ENCODE measurements at places on chromosomes 3 and 15. TPM values are rescaled to one million over a fixed set of nuclear protein-coding genes. Genes with fewer than 3 reads are reported as not detected.

DNA sequence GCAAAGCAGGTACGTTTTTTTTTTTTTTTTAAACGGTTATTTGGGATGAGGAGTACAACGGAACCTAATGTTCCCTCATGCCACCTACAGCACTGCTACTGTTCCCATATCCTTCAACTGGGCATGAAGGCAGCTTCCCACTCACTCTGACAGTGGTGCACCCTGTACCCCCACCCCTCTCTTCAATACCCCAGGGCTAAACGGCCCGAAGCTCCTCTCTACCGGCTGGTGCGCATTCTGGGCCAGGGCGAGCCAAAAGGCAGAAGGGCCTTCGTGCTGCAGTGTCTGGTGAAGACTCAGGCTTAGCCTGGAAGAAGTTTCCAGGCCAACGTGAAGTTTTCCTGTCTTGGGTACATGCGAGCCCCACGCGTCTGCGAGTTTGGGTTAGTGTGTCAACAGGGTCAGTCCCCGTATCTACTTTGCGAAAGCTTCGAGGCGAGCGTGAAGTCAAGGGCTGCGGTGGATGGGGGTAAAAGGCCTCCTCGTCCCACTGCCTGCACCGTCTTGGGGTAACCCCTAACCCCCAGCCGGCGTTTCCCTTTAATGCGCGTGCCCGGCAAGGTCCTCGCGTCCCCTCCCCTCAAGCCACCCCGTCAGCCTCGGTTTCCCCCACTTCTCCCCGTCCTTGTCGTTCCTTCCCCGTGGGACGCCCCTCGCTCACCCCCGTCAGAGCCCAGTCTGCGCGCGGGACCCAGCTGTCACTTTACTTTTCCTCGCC lies 765 bp upstream of the UBE2E2 start:
- H3K27ac ChIP-seq, result peak overlapping the region; percentile 79
- H3K36me3 ChIP-seq, result no peaks in the 10 kb centered on the region
- H3K4me1 ChIP-seq, result peaks cover 3% of the 10 kb centered on the region
- H3K27me3 ChIP-seq, result no peaks in the 10 kb centered on the region
- H3K4me3 ChIP-seq, result peak overlapping the region; percentile 87
- no peak for DNase-seq

GRCh38 chr3:11626084-11626463 lies 17.6 kb downstream of the VGLL4 start:
- H3K4me3 ChIP-seq, result no peak overlapping the region
- no peaks in the 10 kb centered on the region for H3K27me3 ChIP-seq
- no peaks in the 10 kb centered on the region for H3K36me3 ChIP-seq
- DNase-seq, result no peak

The ENTPD3 gene
- total RNA-seq, result 9.7 TPM

- H3K36me3 ChIP-seq, result no peaks in the 10 kb centered on the region
- H3K4me3 ChIP-seq, result no peak overlapping the region
These were observed 1.6 kb downstream of the SPATA16 start for GRCh38 chr3:173139420-173139819.

The ATP13A5 gene
- total RNA-seq, result 0.85 TPM

DNA sequence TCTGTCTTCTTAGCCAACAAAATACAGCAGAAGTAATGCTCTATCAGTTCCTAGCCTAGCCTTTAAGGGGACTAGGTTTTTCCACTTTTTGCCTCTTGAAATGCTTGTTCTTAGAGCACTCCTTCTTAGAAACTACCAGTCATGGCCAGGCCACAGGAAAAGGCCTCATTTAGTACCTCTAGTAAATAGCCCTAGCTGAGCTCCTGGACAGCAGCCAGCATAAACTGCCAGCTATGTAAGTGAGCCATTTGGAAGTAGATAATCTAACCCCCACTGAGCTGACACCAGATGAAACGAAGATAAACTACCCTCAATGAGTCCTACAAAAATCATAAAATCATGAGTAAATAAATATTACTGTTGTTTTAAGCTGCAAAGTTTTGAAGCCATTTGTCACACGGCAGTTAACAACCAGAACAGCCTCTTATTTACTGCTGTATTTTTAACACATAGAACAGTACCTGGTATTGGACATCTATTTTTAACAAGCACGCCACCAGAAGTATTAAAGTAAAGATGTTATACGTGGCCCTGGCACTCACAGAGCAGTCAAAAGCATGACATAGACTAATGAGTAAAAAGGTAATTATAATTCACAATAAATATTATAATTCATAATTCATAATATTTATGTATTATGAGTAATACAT lies 12.0 kb downstream of the TBC1D5 start:
- H3K27ac ChIP-seq, result no peak overlapping the region
- H3K4me1 ChIP-seq, result no peaks in the 10 kb centered on the region
- no peaks in the 10 kb centered on the region for H3K36me3 ChIP-seq

DNA sequence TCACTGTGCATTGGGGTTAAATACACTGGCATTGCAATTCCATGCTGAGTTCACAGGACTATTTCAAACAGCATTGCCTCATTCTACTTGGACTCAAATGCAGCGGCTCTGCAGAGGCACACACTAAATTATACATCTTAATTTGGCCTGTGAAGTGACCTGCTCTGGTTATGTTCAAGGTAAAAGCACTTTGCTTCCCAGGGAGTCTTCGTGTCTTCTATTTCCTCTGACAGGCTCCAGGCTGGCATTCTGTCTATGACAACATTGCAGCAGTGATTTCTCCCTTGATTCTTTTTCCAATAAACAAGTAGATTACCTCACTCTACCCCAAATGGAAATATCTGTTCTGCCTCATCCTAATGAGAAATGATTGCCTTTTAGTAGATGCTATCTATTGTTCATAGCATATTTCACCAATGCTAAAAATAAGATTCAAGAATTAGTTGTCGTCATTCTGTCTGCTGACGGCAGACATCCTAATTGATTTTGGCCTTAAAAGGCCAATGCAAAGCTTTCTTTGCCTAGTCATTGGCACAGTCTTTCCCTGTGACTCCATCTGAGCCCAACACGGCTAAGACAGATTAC lies 33.8 kb downstream of the FMN1 start:
- H3K4me3 ChIP-seq, result no peak overlapping the region
- peaks cover 5% of the 10 kb centered on the region for H3K4me1 ChIP-seq
- DNase-seq, result no peak
- no peaks in the 10 kb centered on the region for H3K36me3 ChIP-seq
- H3K27ac ChIP-seq, result no peak overlapping the region

DNA sequence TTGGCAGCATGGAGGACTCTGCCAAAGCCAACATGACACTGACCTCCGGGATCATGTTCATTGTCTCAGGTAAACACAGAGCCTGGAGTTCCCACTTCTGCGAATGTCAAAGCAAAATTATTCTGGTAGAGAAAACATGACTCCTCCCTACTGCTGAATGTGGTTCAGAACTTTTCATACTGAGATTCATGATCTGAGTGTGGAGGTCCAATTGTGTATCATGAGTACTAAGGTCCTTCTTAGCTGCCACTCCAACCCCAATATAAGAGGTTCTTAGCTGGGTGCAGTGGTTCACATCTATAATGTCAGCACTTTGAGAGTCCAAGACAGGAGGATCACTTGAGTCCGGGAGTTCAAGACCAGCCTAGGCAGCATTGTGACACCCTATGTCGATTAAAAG lies 13.8 kb downstream of the CLDN18 start:
- DNase-seq, result no peak
- H3K27ac ChIP-seq, result no peak overlapping the region
- H3K27me3 ChIP-seq, result no peaks in the 10 kb centered on the region
- no peaks in the 10 kb centered on the region for H3K4me1 ChIP-seq
- no peak overlapping the region for H3K4me3 ChIP-seq

GRCh38 chr3:190591080-190591479 lies 77.2 kb downstream of the IL1RAP start:
- H3K4me1 ChIP-seq, result peaks cover 5% of the 10 kb centered on the region
- no peak for DNase-seq
- no peaks in the 10 kb centered on the region for H3K27me3 ChIP-seq

DNA sequence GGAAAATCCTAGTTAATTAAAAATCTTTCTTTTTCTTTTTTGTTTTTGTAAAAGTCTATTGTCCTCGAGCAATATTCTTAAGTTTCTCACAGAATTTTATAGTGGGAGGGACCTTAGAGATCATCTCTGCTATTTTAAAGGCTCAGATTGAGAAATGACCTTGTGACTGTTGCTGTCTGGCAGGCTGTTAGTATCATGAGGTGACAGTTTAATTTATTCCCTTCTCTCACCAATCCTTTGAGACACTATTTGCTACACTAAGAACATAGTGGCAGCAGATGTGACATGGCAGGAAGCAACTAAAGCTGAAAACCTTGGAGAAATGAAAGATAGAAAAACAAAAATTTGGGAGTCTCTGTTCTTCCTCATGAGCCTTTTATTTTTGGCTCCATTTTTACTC lies 24.9 kb downstream of the APPL1 start:
- no peak for DNase-seq
- H3K27ac ChIP-seq, result no peak overlapping the region
- H3K4me1 ChIP-seq, result no peaks in the 10 kb centered on the region
- H3K36me3 ChIP-seq, result peaks cover 85% of the 10 kb centered on the region

DNA sequence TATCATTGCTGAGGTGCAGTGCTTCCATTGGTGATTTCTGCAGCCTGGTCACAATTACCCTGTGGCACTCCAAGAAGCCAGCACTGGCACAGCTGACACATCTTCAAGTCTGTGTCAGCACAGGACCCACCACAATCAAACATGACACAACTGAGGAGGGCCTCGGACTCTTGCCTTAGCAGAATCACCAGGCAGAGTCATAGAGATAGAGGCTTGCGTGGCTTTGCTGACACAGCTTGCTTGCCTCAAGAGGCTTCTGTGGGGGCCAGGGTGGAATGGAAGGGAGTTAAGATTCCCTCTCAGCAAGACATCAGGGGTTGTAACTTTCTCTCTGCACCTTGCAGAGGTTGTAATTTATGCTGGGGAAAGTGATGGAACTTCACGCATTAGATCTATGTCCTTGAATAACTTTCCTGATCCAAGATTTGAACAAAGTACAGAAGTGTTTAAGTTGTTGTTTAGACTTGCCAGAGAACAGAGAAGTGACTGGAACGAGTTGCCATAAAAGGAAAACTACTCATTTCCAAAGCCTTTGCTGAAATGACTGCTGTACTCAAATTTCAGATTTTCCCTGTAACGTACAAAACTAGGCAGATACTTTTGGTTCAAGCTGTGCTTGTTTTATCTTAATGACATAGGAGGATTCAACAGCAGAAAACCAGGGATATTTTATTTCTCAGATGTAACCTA lies 170.7 kb downstream of the DIPK2A start:
- no peak overlapping the region for H3K4me3 ChIP-seq
- H3K4me1 ChIP-seq, result peaks cover 3% of the 10 kb centered on the region
- no peaks in the 10 kb centered on the region for H3K27me3 ChIP-seq
- no peak overlapping the region for H3K27ac ChIP-seq
- no peak for DNase-seq

GRCh38 chr3:10506696-10507095 lies 1.3 kb upstream of the ATP2B2 start:
- no peaks in the 10 kb centered on the region for H3K36me3 ChIP-seq
- H3K4me3 ChIP-seq, result no peak overlapping the region
- no peak overlapping the region for H3K27ac ChIP-seq
- H3K27me3 ChIP-seq, result no peaks in the 10 kb centered on the region
- peaks cover 7% of the 10 kb centered on the region for H3K4me1 ChIP-seq

DNA sequence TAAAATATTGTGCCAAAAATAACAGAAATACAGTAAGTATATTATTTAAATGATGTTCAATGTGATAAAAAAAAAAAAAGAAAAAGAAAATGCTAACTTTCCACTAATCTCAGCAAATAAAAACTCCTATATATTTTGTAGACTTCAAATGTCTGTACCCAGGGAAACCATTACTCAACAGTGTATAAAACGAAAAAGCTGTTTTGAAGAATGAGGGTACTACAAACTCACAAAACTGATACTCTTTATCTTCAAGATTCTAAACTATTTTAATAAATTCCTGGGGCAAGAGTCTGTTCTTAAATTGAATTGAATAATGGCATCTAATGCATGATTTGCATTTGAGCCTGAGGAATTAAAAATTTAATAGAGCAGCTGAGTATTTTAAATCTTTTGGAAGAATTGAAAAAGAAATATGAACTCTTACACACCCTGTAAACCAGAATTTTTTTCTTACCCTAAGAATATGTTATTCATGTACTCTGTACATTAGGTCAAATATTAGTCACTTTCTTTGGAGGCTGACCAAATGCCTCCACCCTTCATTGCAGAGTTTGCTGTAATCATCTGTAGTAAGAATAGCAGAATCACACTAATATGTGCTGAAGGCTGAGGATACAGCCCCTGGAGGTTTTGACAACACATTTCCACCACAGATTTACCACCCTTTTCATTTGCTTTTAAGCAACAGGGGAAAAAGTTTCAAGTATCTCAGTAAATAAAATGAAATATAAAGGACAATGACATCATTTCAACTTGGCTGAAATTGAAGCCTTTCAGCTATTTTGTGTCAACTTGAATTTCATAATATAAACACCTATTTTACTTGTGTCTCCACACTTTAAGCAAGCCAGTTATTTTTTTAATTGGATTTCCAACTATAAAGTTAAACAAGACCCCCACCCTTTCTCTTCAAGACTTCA lies 79.7 kb downstream of the FBN1 start:
- no peak overlapping the region for H3K4me3 ChIP-seq
- no peaks in the 10 kb centered on the region for H3K36me3 ChIP-seq
- no peaks in the 10 kb centered on the region for H3K27me3 ChIP-seq

GRCh38 chr15:92407321-92407720 lies 13.6 kb downstream of the ST8SIA2 start:
- no peaks in the 10 kb centered on the region for H3K27me3 ChIP-seq
- no peak overlapping the region for H3K27ac ChIP-seq
- no peaks in the 10 kb centered on the region for H3K36me3 ChIP-seq
- H3K4me3 ChIP-seq, result no peak overlapping the region
- no peak for DNase-seq

The IL20RB gene
- total RNA-seq, result 101 TPM

The FGF12 gene
- 0.18 TPM for total RNA-seq

The EPM2AIP1 gene
- total RNA-seq, result 8.8 TPM

The RBMS3 gene
- total RNA-seq, result 9.6 TPM

The CSPG5 gene
- total RNA-seq, result 0.19 TPM
